ENCODE measurements at places on chromosomes 1 and 21.

DNA sequence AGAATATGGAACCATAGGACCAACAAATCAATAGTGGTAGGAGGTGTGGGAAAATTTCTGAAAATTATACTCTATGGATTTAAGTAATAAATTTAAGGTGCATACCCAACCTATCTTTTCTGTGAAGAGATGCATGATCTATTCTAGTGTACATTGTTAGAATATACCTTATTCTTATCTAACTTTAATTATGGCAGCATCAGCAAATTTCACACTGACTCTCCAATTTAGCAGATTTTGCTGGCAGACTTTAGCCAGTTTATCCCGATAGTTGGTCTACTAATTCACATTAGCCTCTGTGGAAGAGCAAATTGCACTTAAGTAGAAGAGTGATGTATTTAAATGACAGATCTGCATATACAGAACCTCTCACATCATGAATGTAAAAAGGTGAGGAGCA, 400.0 kb downstream of the PLA2G4A start:
- DNase-seq: no peak

DNA sequence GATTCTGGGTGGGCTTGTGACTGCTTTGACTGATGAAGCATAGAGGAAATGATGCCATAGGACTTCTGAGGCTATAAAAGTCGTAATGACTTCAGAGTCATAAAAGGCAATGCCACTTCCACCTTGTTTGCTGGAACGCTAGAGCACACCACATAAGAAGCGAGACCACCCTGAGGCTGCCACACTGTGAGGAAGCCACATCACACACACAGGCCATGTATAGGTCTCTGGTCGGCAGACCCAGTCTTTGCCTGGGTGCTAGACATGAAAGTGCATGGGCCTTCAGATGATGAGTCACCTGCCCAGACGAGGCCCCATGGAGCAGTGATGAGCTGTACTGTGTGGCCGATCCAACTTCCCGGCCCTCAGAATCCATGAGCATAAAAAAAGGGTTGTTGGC, 14.2 kb upstream of the KANK4 start:
- DNase-seq: no peak

- no peak for DNase-seq
These were observed 27.6 kb upstream of the CNN3 start for GRCh38 chr1:94954263-94955220.

- no peak for DNase-seq
These were observed 2.7 kb downstream of the HNRNPU start for GRCh38 chr1:244861683-244862082.

- DNase-seq: no peak
These were observed 60.3 kb downstream of the KCNJ6 start for GRCh38 chr21:37855647-37856625.

GRCh38 chr1:167501515-167502191, 16.7 kb downstream of the CD247 start:
- DNase-seq: no peak

DNA sequence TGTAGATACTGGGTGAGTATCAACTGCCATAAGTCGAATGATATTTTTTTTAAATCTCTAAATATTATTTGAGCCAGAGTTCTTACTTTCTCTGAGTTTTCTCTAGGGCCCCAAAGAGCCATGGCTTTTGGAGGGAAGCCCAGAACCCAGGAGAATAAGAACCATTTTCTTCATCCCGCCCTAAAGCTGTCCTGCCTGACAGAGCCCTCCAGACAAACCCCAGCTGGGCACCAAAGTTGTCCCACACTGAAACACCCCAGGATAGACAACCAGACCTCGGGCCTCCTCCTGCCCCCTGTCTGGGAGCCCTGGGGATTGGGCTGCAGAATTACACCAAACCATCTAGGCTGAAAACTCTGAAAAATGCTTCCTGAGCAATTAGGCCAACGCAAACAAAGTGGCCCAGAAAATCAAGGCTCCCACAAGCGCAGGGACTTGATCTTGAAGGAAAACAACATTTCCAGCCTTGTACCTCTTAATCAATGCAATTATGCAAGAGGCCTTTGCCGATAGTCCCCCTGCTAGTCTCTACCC, 113.1 kb downstream of the RRAGC start:
- no peak for DNase-seq

- DNase-seq: no peak
These were observed 24.0 kb upstream of the CPT2 start for GRCh38 chr1:53172426-53173128.

DNA sequence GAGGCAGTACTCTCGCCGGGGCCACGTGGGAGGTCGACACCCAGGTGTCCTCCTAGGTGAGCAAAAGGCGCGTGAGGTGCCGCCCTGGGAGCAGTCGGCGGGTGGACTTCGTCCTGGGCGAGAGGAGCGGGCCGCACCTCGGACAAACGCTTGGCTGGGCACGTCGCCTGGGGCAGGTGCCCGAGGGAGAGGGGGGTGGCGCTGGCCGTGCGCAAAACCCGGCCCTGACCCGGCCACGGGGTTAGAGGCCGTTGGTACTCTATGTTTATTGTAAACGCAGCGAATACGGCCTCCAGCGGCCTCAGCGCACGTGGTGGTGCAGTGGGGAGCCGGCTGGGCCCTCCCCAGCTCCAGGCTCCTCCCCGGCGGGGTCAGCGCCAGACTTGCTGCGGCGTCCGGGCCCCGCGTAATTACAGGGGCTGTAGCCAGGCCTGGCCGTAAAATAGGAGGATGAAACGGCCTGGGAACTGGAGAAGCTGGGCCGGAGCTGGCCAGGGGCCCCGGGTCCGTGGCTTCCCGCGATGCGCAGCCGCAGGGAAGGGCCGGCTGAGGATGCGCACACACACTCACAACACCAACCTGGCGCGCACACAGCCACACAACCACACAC, 1.6 kb upstream of the EFNA1 start:
- DNase-seq: no peak

GRCh38 chr1:94119306-94119705, 1.6 kb downstream of the ABCA4 start:
- no peak for DNase-seq

DNA sequence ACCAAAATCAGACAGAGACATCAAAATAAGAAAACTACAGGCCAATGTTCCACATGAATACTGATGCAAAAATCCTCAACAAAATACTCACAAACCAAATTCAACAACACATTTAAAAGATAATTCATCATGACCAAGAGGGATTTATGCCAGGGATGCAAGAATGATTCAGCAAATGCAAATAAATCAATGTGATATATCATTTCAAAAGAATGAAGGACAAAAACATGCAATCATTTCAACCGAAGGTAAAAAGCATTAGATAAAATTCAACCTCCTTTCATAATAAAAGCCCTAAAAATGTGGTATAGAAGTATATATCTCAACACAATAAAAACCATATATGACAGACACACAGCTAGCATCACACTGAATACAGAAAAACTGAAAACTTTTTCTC, 81.5 kb upstream of the LYPLAL1 start:
- no peak for DNase-seq

- no peak for DNase-seq
These were observed 14.8 kb upstream of the COL11A1 start for GRCh38 chr1:103122983-103123720.

- no peak for DNase-seq
These were observed 15.9 kb downstream of the BMP8A start for GRCh38 chr1:39507230-39507928.

- DNase-seq: no peak
These were observed 3.8 kb upstream of the LRRC47 start for GRCh38 chr1:3799976-3800685.
